ENCODE measurements at places on chromosomes 16 and 17. TPM values are rescaled to one million over a fixed set of nuclear protein-coding genes. Genes with fewer than 3 reads are reported as not detected.

ZMYND15 gene
- total RNA-seq: 23.7 TPM

- H3K4me1 ChIP-seq: no peaks in the 10 kb centered on the region
- no peaks in the 10 kb centered on the region for H3K27me3 ChIP-seq
- no peak for DNase-seq
These were observed 73.0 kb upstream of the COX10 start for GRCh38 chr17:13996276-13996675.

DNA sequence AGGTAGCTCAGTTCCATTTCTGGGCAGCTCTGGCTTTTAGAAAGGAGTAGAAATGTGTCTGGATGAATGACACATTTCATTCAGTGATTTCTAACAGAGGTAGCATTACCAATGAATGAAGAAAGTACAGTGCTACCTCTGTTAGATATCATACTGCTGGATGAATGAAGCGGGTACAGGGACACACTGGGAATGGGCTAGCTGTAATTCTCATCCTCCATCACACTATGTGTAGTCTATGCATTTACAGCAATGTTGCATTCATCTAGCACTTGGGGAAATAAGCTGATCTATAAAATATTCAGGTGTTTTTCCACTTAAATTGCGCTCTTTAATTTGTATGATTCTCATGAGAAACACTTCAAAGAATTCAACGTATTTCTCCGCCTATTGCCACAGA, 158.3 kb upstream of the IRX5 start:
- H3K36me3 ChIP-seq: no peaks in the 10 kb centered on the region
- H3K4me1 ChIP-seq: no peaks in the 10 kb centered on the region
- DNase-seq: no peak
- no peak overlapping the region for H3K4me3 ChIP-seq
- no peaks in the 10 kb centered on the region for H3K27me3 ChIP-seq

GRCh38 chr16:86914876-86915717, 336.7 kb downstream of the FOXL1 start:
- DNase-seq: no peak
- no peak overlapping the region for H3K4me3 ChIP-seq
- H3K36me3 ChIP-seq: no peaks in the 10 kb centered on the region
- H3K27me3 ChIP-seq: no peaks in the 10 kb centered on the region
- H3K4me1 ChIP-seq: no peaks in the 10 kb centered on the region

DNA sequence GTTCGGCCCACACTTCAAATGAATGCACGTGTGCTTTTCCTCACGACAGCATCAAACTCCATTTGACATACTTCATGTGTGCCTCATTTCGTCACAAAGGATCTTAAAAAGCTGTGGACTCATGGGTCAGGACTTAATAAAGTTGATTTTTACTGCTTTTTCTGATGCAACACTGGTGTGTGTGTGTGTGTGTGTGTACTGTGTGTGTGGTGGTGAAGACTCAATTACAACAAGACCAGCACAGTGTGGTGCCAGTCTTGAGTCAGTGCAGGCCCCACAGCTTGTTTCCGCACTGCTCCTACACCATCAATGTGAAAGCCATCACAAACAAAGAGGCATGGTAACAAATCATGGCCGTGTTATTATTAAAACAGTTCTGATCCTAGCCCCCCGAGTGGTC, 17.7 kb downstream of the CDIP1 start:
- DNase-seq: no peak
- H3K36me3 ChIP-seq: no peaks in the 10 kb centered on the region
- H3K4me1 ChIP-seq: peaks cover 16% of the 10 kb centered on the region

All from testis (tissue), 5 donors.